ENCODE measurements at places on chromosomes 11 and 22.

DNA sequence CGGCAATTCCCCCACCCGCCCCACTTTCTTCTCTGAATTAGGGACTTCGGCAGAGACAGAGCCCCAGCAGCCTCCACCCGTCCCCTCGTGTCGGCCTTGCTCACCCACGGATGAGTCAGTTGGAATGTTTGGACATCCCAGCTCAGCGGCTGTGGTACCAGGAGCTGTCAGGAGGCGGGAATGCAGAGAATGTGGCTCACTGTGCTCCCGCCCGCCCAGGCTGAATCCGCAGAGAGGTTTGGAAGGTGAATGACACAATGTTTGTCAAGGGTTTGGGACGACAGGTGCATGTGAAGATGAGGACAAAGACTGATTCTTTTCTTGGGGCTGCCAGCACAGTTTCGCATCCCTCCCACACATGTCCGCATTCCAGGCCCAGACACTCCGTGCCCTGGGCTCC, 39.6 kb downstream of the LIF start:
- no peak for DNase-seq

GRCh38 chr11:68927280-68928135, 23.8 kb downstream of the IGHMBP2 start:
- DNase-seq = no peak

DNA sequence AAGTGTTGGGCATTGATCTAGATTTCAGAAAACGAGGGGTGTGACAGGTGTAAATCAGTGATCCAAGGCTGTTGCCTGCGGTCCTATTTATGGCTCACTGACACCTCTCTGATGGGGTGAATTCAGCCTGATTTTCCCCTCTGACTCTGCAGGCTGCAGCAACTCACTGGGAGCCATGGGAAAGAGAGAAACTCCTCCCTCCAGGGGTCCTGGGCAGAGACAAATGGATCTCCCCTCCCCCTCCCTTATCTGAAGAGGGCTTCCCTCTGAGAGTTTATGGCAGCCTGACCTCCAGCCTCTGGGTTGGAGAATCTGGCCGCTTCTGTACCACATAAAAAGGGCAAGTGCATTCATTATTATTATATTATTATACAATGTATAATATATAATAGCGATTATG, 1.8 kb upstream of the PKNOX2 start:
- DNase-seq = no peak

DNA sequence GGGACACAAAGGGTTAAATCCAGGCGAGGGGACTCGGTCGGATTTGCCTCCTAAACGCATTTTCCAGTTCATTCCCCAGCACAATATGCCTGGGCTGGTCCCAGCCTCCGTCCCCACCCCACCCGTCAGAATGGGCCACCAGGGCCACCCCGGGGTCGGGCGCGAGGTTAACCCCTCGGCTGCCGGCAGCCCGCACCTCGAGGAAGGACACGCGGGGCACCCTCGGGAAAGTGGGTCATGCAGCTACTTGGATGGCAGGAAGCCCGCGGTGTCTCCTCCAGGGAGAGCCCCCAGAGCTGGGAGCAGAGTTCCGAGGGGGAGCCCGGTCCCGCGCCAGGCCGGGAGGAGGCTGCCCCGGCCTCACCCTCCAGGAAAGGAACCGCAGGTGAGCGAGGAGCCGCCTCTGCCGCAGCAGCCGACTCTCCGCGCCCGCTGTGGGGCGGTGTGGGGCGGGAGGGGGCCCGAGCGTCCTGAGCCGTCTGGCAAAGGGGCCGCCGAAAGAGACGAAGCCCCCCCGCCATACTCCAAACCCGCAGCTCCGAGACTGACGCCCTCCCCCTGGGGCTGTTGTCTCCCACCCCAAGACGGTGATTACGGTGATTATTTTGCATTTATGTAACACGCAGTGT, 1.4 kb downstream of the NECTIN1 start:
- no peak for DNase-seq

GRCh38 chr22:21641417-21641788, 699 bp upstream of the SDF2L1 start:
- DNase-seq = no peak

GRCh38 chr11:111528557-111528956, 12.0 kb upstream of the LAYN start:
- DNase-seq = no peak

DNA sequence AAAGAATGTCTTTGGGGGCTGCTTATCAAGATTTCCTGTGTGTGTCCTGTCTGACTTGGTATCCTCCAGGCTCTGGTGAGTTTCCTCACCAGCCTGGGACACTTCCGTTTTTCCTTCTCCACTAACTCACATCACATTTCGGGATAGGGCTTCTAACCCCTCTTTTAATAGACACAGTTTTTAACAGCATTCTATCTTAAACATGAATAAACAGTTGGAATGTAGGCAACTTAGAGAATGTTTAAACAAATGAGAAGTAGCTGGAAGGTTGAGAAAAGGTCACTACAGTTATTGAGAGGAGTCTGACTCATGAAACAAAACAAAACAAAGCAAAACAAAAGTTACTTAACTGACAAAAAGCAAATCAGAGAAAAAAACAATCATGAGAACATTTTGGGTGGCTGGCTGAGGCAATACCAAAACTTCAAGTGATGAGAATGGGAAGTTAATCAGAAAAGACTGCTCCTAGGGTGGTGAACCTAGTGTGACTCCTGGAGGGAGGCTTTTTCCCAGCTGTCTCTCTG, 64.7 kb upstream of the CTSC start:
- DNase-seq = no peak

- no peak for DNase-seq
Observed at GRCh38 chr22:26416670-26417276, 12.3 kb upstream of the ASPHD2 start.

- DNase-seq = no peak
Observed at GRCh38 chr11:94746721-94747120, 21.4 kb upstream of the AMOTL1 start.

DNA sequence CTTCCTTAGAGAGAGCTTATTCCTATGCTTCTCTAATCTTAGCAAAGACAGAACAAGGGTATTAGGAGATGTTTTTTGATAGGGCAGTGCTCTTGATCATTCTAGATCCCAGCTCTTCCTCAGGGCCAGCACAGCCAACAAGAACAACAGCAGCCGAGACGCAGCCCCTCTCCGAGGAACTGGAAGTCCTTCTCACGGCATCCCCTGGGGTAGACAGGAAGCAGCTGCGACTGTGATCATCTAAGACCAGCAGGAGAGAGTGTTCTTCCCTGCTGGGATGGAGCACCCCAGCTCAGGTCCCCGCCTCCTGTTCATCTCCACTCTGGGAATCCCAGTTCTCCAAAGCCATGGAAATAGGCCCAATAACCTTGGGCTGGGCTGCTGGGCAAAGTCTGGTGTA, 29.6 kb downstream of the IRAG1 start:
- no peak for DNase-seq

GRCh38 chr11:113697756-113698407, 8.2 kb downstream of the TMPRSS5 start:
- DNase-seq = no peak

DNA sequence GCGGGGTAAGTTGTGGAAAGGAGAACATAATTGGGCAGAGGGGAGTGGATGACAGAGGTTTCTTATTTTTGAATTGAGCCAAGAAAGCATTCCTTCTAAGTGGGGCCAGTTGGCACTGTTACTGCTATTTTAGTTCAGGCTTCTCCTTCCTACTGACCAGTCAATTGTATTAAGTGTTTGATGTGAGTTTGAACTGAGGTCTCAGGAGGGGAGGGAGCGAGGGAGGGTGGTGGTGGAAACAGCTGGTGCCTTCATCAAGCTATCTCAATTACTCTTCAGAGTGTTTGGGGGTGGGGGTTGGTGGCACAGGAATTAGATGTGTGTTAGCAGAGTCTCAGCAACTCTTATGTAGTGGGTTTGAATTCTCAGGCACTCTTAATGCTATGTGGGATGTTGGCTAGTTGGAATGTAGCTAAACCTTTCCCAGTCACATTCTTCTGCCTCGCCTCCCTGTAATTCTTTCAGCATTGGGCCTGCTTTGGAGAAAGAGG, 14.5 kb downstream of the CTNND1 start:
- no peak for DNase-seq

DNA sequence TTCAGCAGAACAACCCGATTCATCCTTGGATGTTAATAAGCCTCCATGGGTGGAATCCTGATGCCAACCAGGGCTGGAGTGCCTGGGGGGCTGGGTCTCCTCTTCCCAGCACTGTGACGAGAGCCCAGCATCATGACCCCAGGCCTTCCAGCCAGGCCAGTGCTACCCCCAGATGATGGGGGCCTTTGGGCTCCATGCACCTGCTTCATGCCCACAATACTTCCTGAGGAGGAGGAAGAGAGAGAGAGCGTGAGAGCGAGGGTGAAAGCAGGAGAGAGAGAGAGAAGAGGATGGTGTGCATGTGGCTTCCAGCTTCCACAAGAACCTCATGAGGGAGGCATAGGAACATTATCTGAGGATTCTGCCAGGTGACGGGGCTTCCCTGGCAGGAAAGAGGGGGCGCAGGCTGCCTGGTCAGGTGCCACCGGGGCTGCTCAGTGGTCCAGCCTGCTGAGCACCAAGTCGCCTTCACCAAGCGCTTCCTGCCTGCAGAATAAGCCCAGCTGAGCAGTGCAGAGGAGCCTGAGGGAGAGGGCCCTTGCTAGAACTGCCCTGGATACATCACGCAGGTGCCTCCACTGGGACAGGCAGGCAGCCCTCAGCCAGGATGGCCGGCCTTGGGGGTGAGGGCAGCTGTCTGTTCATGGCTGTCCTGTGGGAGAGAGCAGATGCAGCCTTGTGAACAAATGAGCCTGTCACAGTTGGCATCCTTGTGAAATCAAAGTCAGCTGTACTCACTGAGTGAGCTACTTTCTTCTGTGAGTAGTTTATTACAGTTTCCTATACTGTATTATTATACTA, 243.3 kb upstream of the B3GAT1 start:
- DNase-seq = no peak

DNA sequence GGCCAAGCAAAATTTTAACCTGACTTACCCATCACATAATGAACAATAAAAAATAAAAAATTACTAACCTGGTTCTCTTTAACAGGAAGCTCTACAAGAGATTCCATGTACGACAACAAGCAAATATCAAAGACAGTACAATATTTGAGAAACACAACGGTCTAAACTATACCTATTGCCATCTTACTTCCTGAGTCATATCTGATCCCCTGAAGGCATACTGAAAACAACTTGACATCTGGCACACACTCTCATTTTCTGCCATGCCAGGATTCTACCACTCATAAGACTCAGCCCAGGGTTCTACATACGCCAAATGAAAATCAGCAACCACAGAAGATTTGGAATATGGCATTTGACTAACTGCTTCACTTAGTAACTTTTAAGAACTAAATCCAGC, 13.8 kb downstream of the DENND5A start:
- DNase-seq = no peak

DNA sequence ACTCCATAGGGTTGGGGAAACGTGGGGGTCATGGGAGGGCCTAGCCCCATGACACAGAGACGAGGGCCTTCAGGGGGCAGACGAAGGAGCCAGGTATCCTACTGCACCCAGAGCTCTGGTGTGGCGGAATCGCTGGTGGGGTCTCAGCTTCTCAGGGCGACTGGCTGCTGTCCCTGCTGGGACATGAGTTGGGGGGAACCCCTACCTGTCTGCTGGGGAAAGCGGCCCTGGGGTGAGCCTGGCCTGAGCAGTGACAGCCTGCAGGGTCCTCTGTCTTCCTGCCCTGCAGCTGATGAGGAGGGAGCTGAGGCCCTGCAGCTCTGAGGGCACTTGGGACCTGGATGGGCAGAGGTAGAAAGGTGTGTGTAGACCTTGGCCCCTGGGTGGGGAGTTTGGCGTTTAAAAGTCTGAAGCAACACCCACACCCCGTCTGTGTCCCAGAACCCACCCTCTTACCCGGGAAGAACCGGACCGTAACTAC, 33.6 kb upstream of the GRAMD4 start:
- no peak for DNase-seq

GRCh38 chr11:15136166-15136565, 21.4 kb downstream of the INSC start:
- DNase-seq = no peak

- no peak for DNase-seq
Observed at GRCh38 chr11:31214372-31214771, 155.2 kb downstream of the DCDC1 start.

- DNase-seq = no peak
Observed at GRCh38 chr22:37146051-37146385, 3.7 kb downstream of the IL2RB start.

GRCh38 chr11:76769645-76770586, 13.2 kb upstream of the TSKU start:
- no peak for DNase-seq

- DNase-seq = no peak
Observed at GRCh38 chr11:35389897-35390465, 29.4 kb downstream of the SLC1A2 start.

DNA sequence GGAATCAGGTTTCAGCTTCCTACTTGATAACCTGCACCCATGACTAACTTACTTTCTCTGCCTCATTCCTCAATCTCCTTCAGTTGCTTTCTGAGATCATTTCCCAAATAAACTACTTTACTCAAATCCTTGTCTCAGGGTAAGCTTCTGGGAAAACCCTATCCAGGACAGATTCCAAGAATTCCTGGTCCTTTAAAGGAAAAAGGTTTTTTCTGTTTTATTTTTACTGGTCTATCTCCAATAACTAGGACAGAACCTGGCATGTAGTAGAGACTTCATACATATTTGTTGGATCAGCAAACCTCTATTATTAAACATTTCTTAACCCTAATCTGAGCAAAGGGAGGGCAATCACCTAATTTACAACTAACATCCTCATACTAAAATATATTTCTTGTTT, 910.5 kb upstream of the CHORDC1 start:
- DNase-seq = no peak
